COLO829 (cell line): ENCODE measurements at places on chromosomes 5 and 9.

DNA sequence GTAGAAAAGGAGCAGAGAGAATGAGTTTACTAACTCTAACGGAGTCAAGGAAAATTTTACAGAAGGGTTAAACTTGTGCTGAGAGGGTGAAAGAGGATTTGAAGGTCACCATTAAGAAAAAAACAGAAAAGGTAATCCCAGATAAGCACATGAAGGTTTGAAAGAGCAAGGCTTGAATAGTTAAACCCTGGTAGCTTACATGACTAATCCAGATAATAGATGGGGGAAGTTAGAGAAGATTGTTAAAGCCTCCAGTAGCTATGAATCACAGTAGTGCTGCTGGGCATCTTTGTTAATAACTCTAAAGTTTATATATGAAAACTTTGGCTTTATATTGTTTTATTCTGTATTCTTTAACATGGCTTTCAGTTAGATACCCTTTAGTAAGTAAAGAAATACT lies 354.5 kb upstream of the FTMT start:
- peak; percentile 32 for DNase-seq

- no peak for DNase-seq
These were observed 72.2 kb upstream of the FCN2 start for GRCh38 chr9:134808447-134808792.

DNA sequence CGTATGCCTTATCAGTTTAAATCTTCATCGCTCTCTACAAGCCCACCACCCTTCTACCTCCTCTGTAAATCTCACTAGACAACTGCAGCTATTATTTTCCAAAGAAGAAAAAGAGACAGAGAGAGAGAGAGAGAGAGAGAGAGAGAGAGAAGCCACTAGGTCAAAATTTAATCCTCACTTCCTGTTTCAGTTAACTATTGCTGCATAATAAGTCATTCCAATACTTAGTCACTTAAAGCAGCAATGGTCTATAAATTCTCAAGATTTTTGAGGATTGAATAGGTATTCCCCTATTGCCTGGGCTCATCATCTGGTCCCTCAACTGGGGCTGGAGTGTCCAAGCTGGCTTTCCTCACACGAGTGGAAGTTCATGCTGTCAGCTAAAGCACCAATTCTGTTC lies 68.8 kb downstream of the ITGA1 start:
- no peak for DNase-seq

DNA sequence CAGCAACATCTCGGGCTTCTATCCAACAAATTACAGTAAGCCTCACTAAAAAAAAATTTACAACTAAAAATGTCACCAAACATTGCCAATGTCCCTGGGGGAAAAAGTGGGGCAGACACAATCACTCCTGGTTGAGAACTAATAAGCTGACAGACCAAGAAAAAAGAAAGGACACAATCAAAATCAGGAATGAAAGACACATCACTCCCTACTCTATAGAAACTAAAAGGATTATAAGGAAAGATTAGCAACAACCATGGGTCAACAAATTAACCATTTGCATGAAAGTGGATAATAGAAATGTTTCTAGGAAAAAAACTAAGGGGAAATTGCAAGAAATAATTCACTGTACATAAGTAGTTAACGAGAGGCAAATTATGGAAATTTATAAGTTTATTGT lies 53.4 kb downstream of the AGTPBP1 start:
- DNase-seq: no peak

GRCh38 chr9:21160178-21160577 lies 6.3 kb downstream of the IFNA21 start:
- no peak for DNase-seq

DNA sequence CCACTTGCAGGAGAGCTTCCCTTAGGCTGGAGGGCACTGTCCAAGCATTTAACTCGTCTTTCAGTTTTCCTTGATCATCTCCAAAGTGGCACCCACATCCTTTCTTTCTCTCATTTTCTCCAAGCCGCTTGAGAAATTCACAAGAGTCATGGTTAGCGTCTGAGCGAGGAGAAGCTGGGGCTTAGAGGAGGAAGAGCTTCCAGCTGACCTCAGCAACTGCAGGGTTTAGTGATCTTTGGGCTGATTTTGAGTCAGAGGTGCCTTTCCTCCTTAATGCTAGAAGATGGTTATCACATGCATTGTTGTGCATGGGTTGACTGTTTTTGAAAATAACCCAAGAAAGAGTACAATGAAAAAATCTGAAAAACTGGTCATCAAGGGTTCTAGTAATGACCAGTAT lies 134.7 kb downstream of the GADD45G start:
- DNase-seq: no peak

- no peak for DNase-seq
These were observed 93.1 kb downstream of the C9orf152 start for GRCh38 chr9:110114859-110115201.

DNA sequence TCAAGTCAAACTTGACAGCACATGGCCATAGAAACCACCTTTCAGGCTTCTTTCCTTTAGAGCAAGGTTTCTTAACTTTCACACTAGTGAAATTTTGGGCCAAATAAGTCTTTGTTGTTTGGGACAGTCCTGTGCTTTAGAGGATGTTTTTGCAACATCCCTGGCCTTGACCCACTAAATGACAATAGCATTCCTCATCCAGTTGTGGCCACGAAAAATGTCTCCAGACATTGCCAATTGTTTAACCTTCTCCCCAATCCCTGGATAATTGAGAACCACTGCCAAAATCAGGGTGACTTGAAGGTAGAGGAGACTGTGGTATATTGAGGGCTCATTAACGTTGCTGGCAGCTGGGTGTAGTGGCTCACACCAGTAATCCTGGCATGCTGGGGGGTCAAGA lies 72.0 kb downstream of the ALDH1A1 start:
- no peak for DNase-seq

DNA sequence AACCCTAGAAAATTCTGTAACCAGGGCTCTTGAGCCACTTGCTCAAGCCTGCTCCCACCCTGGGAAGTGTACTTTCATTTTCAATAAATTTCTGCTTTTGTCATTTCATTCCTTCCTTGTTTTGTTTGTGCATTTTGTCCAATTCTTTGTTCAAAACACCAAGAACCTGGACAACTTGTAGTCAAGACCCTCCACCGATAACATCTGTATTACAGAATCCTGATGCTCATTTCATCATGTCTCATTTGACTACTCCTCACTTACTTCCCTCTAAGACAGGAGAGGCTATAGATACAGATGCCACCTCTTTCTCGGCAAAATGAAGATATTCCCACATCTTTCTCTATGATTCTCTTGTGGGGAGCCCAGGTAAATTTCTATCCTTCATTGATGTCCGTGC lies 183.5 kb downstream of the TMEM232 start:
- DNase-seq: no peak

GRCh38 chr9:98943682-98944056 lies at the start of gene COL15A1:
Gene COL15A1 (plus strand): TSS chr9:98943907. CDS start chr9:98944062, 155 bp downstream.
- DNase-seq: no peak

- no peak for DNase-seq
These were observed 614.7 kb downstream of the TLR4 start for GRCh38 chr9:118318770-118319431.

DNA sequence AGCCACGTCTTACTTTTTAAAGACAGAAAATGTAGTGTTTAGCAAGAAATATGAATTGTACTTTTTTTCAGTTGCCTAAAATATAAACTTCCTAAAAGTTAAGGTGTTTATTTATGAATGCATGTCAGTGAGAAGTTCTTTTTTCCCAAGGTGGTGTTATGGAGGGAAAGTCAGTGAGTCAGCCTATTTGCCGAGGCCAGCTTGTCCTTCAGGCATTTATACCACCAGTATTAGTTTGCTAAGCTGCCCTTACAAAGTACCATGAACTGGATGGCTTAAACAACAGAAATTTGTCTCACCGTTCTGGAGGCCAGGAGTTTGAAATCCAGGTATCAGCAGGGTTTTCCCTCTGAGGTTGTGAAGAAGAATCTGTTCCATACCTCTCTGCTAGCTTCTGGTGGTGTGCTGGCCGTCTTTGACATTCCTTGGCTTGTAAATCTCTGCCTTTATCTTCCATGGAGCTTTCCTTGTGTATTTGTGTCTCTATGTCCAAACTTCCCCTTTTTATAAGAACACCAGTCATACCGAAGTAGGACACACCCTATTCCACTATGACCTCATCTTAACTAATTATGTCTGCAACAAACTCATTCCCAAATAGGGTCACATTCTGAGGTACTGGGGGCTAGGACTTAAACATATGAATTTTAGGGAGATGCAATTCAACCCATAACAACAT lies 38.4 kb downstream of the PRKACG start:
- no peak for DNase-seq

DNA sequence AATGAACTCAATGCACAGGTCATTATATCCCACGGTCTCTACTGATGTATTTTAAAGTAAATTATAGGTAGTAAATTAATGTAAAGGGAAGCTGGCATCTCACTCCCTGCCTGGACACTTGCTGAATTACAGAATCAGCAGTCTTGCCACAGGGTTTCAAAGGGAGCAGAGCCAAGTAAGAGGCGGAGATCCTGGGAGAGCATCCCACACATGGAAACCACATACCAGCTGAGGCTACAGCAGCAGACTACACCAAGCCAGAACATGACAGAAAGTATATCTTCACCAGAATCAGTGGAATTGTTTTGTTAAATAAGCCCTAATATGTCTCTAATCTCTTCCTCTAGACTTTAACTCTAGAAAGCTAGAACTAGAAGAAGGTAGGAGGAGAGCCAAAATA lies 1689.2 kb upstream of the WWC1 start:
- no peak for DNase-seq

DNA sequence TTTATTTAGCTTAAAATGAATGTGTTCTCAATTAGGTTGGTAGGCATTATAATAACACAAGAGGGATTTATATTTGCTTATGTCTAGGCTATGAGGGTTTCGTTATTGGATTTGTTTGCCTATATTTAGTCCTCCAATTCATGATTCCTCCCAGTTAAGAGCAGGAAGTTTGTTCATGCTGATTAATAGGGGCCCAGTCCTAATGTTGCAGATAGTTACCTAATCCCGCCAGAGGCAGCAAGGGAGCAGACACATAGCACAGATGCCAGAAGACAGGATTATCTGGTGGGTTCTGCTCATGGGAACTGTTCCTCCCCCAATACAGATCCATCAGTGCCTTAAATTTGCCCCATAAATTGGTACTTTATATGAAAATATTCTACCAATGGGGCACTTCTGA lies 100.8 kb upstream of the TLE4 start:
- DNase-seq: no peak

- no peak for DNase-seq
These were observed 243.1 kb upstream of the PANK3 start for GRCh38 chr5:168822248-168822744.

GRCh38 chr9:125633116-125633745 lies 73.8 kb downstream of the MAPKAP1 start:
- DNase-seq: no peak

- DNase-seq: no peak
These were observed 586.6 kb upstream of the TLE4 start for GRCh38 chr9:78985084-78985738.

DNA sequence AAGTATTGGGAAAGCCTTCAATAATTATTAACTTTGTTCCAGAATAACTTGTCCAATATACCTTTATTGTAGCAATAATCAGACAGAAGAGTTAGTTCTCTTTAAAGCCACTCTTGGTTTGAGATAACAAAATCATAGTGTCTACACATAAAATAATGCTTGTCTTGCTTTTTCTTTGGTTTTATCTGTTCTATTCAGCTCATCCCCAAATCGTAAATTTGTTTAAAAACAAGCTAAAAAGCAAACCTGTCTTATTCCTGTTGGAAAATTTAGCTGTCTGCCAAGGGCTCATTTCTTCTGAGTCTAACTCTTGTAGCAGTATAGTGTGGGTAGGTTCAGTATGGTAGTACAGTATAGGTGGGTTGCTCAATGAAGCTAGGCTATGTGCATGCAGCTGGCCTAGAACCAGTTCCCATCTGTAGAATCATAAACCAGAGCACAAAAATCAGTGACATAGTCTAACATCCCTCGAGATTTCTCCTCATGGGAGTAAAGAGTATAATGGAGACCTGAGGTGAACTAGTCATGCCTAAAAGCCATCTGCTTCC lies 17.9 kb upstream of the APBA1 start:
- DNase-seq: no peak

DNA sequence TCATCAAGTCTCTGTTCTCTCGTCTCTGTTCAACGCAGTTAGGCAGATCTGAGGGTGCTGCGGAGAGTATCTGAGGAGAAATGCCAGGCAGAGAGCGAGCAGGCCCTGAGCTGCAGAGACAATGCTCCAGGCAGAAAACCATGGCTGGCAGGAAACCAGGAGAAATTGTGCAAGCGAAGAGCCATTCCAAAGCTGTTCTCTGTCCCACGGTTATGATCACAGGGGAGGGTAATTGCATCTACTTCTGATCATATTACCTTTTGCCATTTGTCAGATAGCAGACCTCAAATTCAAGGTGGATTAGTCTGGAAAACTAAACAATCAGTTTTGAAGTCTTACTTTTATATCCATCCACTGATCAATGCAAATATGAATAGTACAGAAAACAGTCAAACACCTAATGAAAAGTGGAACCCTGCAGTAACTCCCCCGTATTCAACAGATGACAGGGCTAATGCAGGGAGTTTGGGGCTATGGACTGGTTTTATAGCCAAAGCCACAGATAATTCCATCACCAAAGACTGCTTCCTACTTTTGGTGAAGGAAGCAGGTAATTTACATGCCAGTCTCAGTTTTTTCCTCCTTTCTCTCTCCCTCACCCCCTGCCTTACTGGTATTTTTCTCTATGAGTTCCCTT lies 228.0 kb downstream of the DCP2 start:
- DNase-seq: peak; percentile 53

DNA sequence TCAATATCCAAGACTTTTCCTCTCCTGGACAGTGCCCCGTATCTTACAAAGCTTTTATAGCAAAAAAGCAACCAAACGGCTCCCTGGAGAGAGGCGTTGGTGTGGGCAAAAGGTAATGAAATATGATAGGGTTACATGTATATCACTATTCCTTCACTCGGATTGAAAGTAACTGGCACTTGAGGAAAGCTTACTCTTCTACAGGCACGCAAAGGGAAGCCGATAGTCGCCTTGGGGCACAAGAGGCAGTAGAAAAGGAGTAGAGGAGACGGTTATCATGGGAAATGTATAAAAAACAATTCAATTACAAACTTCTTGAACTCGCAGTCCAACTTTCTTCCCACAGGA lies 1.1 kb downstream of the DIAPH1 start:
- DNase-seq: no peak

DNA sequence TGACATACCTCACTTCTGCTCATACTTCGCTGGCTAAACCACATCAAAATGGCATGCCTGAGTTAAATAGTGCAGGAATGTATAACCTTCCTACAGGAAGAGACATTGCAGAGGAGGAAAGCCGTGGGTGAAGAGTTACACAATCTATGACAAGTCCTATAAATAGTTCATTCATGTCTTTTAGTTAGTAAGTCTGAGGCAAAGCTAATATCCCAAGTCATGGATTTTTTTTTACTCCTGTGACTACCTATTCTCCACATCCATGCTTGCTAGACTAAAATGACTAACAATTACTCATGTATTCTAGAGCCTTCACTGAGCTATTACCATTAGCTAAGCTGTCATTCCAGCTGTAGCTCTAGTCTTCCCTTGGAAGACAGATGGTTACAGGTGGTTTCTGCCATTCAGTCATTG lies 391.3 kb downstream of the NR2F1-AS1 start:
- DNase-seq: peak; percentile 28

GRCh38 chr9:123640792-123641222 lies 284.8 kb downstream of the CRB2 start:
- no peak for DNase-seq

- no peak for DNase-seq
These were observed 39.4 kb upstream of the SMIM32 start for GRCh38 chr5:136232316-136232715.
